ENCODE measurements at places on chromosomes 6 and 20.

- no peak for DNase-seq
Measured at GRCh38 chr6:1609041-1609647, 571 bp upstream of the FOXC1 start.

- DNase-seq: peak; percentile 83
Measured at GRCh38 chr20:37223053-37223452, 38.6 kb downstream of the GHRH start.

DNA sequence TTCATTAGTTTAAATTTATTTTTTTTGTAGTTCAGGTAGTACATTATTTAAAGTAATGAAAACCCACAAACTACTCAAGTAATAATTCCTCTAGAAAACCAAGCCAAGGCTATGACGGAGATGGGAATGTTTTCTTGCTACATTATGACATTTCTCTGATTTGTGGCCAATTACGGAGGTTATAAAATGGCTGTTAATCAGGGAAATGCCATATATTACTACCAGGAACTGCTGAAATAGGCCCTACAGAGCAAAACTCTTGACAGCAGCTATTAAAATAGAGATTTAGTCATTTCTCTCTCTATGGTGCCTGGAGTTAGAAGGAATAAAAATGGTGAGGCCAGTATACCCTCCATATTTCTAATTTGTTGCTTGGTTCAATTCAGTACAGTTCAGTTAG is 280.0 kb downstream of the ARHGAP18 start:
- no peak for DNase-seq

- peak; percentile 21 for DNase-seq
Measured at GRCh38 chr6:113654396-113654795, 202.7 kb upstream of the MARCKS start.

DNA sequence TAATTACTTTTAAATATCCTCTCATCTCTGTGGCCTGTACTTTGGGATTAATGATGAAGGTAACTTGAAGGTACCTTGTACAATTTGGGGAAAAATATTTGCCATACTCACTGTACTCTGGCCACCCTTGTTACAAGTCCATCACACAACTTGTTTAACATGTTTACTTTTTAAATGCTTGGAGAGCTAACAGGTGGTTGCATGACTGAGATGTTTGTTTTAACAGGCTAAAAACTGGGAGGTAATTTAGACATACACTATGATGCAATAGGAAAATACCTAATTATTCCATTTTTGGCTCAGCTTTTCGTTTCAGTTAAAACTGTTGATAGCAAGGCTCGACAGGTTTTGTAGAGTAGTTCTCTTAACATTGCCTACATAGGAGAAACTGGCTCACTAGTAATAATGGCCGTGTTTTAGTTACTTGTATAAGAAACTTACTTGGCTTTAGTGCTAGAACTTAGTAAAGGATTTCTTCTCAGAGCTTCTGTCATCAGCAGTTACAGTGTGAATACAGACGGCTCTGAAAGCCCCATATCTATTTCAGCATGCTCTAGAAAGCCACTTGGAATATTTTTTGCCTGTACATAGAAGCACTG is 489.8 kb upstream of the SOX4 start:
- no peak for DNase-seq

Measured in AG08396 (cell line).